ENCODE measurements at places on chromosomes 1 and 21.

GRCh38 chr1:214247501-214248041, 33.4 kb upstream of the SMYD2 start:
- DNase-seq: no peak

GRCh38 chr21:44695641-44696040, 1.3 kb upstream of the KRTAP10-12 start:
- DNase-seq: no peak

DNA sequence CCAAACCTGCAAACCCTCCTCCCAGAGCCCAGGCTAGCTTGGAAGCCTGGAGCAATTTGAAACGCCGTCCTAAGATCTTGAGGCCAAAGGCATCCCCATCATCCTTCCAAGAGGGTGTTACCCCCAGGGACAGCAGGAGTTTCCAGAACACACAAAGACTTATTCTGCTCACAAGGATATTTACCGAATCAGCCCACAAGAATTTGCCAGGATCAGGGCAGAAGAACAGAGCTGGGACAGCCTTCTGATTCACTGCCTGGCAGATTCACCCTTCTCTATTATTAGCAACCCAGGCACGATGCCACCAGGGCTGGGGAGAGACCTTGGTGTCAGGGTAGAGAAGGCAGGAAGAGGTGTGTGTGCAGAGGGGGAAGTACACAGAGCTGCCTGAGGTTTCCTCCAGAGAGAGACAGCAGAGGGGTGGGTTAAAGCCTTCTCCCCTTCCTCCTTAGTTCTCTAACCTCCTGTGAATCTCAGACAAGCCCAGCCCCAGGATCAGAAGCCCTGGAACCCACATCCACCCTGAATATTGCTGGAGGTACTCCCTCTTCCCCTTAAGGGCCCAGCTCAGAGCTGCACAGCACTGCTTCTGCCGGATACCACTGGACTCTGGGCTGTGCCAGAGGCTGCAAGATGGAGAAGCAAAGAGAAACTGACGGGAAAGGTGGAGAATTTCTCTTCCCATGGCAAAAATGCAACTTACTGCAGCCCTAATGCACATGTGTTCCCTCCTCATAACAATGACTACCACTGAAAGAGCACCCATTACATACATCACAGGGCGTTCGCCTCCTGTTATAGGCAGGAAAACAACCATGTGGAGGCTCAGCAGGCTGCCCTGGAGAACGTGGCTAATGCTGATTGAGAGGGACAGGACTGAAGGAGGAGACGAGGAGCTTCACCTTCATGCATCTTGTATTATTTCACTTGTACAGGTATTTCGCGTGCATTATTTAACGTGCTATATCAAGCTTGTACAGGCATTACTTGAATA, 61.8 kb downstream of the ITPKB start:
- peak; percentile 91 for DNase-seq

DNA sequence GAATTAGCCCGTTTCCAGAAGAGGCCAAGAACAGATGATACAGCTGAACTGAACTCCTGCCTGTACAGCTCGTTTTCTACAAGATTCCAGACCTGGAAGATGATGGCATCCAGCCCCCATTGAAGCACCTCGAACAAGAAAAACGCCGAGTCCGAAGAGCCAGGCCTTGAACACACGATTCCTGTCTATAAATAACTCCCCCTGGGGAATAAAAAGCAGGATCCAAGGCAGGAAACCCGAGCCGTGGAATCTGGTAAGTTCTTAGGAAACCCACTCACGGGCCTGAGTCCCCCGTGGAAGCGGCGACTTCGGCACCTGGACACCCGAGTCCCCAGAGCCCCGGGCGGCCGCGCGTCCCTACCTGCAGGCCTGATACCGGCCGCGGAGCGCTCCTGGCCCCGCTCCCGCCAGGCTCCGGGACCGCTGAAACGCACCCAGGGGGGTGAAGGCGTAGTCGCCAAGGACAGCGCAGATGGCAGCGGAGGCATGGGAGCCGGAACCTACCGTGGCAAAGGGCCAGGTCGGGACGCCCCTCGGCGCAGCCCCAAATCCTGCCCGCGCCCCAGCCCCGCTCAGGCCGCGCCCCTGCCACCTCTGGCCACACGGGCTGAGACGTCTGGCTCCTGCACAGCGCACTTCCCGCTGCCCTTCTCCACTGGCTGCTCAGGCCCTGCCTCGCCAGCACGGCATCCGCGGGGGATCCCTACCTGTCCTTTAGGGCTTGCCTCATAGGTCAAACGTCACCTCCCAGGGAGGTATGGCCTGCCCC, 14.0 kb upstream of the HLCS start:
- DNase-seq: peak; percentile 27

DNA sequence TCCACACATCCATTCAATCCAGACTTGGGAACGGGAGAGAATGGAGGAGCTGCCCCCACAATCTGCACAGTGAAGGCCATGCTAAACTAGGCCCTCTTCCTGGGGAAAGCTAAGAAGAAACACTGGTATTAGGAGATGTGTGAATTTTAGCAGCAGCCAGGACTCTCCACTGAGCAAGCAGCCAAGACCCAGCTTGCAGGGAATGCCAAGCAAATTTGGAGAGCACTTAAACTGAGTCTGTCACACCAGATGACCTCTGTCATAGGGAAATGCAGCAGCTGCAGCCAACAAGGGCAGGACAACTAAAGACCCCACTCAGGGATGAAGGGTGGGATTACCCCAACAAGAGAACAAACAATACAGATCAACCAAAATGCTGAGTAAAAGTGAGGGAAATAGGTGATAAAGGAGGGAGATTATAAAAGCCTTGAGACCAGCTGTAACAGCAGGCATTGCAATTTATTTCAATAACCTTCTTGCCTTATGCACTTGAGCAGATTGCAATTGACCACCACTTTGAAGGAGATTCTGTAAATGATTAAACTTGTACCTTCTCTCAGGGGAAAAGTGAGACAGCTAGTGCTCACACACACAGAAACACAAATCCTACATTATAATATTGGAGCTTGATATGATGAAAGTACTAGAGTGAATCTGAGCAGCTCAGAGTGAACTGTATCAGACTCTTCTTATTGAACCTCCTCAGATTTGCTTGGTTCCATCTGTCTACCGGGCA, 2.5 kb upstream of the CLCA1 start:
- no peak for DNase-seq
